Activated T-cell treated with anti-CD3 and anti-CD28 coated beads, Interleukin-2, amount 50 U/mL, for 4 hours (primary cell): ENCODE measurements at places on chromosomes 3 and 15. TPM values are rescaled to one million over a fixed set of nuclear protein-coding genes. Genes with fewer than 3 reads are reported as not detected.

SLC27A2 gene
- total RNA-seq, result 14.4 TPM

SNX4 gene
- 41.8 TPM for total RNA-seq

CSPG5 gene
- 0.91 TPM for total RNA-seq

KIF9 gene
- total RNA-seq, result 3.2 TPM

PCLAF gene
- 31.7 TPM for total RNA-seq

CYP19A1 gene
- not detected for total RNA-seq

AMOTL2 gene
- total RNA-seq, result 0.16 TPM

STRIT1 gene
- not detected for total RNA-seq

CLDN16 gene
- total RNA-seq, result not detected

NMNAT3 gene
- 2.7 TPM for total RNA-seq

GREM1 gene
- 0.30 TPM for total RNA-seq

TMEM115 gene
- 25.4 TPM for total RNA-seq

IL17RB gene
- total RNA-seq, result 0.73 TPM

PP2D1 gene
- total RNA-seq, result not detected

DUOXA2 gene
- not detected for total RNA-seq

- DNase-seq, result no peak
These were observed 6.5 kb upstream of the GSK3B start for GRCh38 chr3:120100711-120101110.

GRCh38 chr3:60277361-60277800, 973.9 kb downstream of the FHIT start:
- DNase-seq, result no peak

- DNase-seq, result no peak
These were observed 237.5 kb downstream of the NTRK3 start for GRCh38 chr15:88018869-88019641.

GRCh38 chr3:70933105-70933810, 620.8 kb upstream of the MDFIC2 start:
- no peak for DNase-seq

- no peak for DNase-seq
These were observed 13.0 kb downstream of the PLD1 start for GRCh38 chr3:171797265-171797679.

DNA sequence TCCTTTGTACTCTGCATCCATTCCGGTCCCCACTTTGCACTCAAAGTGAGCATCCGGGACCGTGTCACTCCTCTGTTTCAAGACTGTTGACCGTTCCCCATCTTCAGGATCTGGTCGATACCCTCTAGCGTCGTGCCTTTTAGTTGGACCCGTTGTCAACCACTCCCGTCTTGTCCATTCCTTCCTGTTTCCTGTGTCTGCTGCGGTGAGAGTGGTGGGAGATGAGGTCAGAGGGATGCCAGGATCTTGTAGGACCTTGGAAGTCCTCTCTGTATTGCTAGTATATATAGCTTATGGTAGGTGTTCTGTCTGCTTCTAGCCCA, 624 bp downstream of the BRK1 start:
- DNase-seq, result no peak

DNA sequence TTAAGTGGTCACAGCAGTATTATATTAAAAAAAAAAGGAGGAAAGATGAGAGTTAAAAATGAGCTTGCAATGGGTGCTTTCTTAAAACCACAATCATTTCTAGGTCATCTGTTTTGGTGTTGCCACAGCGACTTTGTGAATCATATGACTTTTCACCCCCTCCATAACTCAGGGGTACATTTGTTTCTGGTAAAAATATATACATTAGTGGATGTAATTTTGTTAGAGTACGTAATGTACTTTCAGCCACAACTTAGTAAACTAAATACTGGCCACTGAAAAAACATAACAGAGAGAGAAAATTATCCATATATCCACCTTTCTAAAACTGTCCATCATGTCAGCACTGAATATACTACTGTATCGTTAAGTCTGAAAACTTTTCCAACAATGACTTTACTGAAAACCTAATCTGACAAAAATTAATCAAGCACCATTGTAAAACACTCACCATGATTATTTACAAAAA, 3.4 kb downstream of the ANKRD28 start:
- DNase-seq, result no peak

GRCh38 chr3:21055015-21055414, 696.0 kb downstream of the ZNF385D start:
- no peak for DNase-seq

DNA sequence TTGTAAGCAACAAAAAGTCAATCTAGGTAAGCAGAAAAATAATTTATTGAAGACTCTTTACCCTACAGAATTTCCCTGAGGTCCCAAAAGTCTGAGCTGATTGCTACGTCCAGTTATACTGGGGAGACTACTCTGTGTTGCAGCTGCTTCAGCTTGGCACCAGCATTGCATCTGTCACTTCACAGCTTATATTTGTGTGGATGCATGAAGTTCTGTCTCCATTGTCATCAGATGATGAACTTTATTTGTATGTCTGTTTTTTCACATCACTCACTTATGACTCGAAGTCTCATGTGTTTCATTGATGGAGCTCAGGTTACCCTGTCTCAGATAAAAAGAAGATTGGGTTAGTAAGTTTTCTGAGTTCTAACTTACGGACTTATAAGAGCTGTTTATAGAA, 75.3 kb upstream of the LRRFIP2 start:
- DNase-seq, result no peak

DNA sequence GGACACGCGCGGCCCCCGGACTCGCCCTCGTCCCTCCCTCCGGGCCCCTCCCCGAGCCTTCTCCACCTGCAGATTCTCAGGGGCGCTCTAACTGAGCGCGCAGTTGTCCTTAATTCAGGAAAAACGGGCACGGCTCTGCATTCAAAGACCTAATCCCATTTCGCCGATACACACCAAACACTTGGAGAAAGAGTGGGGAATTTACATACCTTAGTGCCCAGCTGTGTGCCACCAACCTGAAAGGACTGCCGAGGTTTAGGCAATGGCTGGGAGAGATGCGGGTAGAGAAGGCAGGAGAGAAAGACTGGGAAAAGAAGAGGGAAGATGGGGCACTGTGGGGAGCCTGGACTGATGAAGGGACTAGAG, 21.8 kb downstream of the IGDCC3 start:
- no peak for DNase-seq

GRCh38 chr15:101087172-101087769, 164.6 kb downstream of the CHSY1 start:
- DNase-seq, result no peak

DNA sequence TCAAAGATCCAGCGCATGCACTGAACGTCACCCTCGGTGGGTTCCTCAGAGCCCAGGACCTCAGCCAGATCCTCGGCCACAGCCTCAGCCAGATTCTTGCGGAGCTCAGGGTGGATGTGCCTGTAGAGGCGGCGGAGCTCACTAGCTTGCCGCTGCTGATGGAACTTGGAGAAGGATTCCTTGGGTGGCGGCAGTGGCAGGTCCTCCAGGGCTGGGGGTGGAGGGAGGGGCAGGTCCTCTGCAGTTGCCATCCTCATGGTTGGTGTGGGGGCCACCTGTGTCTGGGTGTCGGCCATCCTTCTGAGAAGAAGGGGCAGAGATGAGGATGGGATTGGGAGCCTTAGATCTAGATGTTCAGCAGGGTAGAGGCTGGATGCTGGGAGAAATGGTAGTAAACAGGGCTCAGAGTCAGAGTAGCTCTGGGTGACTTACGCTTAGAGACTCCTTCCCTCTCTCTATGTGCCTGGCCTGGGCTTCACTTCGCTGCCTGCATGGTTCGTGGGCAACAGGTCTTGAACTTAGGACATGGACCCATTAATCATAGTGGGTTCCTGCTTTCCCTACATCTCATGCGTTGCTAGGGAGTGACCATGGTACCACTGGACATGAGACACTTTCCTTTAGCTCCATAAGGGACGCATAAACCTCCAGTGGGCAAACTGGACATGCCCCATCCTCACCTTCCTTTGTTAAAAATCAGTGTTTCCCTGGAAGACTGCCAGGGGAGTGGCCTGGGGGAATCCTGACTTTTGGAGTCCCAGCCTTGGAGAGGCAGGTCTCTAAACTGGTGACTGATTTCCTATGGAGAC, 3.0 kb downstream of the XIRP1 start:
- no peak for DNase-seq

GRCh38 chr3:45957586-45957985, 14.3 kb downstream of the CXCR6 start:
- DNase-seq, result no peak

DNA sequence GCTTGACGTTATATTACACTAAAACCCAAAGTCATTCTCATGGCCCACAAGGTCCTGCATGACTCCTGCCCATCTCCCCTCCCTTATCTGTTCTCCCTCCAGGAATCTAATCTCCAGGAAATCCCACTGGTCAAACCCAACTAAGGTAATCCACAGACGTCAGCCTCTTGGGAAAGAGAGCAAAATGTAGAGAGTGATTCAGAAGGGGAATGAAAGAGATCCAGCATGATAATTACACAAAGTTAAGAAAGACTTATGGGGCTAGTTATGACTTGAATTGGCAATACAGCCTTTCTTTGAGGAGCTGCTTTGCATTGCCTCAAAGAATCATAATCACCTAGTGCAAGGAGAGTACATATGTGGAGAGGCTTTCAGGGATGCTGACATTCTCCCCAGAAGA, 137.8 kb upstream of the MYRIP start:
- no peak for DNase-seq

DNA sequence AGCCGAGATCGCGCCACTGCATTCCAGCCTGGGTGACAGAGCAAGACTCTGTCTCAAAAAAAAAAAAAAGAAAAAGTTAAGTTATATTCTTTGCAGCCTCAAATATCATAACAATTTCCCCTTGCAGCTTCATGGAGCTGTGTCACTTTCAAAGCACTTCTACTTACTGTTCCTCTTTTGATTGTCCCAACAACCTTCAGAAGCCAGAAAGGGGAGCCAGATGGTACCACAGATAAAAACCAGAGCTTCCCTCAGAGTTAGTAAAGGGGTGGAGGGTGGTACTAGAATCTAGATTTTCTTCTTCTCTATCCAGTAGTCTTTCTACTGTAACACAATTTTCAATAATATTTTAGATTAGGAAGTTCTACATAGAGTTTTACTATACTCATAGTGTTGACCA, 188.8 kb downstream of the TAFA4 start:
- no peak for DNase-seq

DNA sequence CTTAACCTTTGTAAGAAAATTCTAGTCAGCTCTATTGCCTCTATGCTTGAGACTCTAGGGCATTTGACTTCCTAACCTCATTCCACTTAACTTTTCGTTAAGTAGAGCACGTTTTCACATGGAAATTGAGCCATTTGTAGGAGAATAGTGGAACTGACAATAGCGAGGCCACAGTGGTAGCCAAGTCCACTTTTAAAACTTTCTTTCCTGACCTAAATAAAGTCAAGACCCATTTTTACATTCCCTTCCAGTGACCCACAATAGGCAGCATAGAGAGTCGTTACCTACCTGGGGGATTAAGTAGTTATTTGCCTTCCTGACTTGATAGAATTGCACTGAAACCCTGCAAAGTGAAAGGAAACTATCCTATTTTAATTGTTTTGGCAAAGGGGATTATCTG, 386.0 kb upstream of the NECTIN3 start:
- no peak for DNase-seq

DNA sequence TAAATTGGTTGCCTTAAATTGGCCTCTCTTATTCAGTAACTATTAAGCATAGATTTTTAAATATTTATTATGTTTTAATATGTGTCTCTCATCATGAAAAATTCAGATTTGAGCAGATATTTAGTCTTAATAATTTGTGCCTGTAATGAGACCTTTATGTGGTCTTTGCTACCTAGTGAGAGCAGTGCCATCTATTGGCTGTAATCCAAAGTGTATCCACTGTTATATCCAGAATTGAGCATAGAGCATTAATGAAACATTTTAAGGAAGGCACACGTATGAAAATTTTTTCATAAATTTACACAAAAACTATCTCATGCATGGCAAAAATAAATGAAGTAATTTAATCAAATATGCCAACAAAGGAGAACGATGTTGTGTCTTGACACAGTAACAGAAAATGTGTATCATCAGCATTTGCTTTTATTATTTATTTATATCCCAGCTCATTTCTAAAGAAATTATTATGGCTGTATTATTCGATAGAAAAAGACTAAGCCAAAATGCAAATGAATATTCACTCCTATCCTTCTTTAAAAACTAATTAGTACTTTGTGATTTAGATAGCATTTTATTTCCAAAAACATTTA, 203.5 kb downstream of the RSRC1 start:
- no peak for DNase-seq

DNA sequence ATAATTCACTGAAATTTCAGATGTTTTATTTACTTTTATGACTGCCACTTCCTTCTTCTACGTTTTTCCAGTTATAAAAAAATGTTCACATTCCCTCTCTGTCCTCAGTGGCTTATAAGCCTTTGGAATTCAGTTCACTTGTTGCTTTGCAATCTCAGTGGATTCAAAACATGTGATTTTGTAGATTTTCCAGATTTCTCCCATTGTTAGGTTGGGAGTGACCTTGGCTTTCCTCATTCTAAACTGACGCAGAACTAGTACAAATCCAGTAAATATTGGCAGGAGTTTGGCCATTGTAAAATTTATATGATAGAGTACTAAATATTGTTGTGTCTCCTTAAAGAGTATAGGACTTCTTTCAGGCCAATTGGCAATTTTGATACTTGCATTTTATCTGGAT, 812.3 kb upstream of the ROBO1 start:
- DNase-seq, result no peak

GRCh38 chr3:153032891-153033290, 129.1 kb upstream of the RAP2B start:
- DNase-seq, result no peak

- DNase-seq, result no peak
These were observed 187.1 kb upstream of the LPP start for GRCh38 chr3:187966636-187967406.

DNA sequence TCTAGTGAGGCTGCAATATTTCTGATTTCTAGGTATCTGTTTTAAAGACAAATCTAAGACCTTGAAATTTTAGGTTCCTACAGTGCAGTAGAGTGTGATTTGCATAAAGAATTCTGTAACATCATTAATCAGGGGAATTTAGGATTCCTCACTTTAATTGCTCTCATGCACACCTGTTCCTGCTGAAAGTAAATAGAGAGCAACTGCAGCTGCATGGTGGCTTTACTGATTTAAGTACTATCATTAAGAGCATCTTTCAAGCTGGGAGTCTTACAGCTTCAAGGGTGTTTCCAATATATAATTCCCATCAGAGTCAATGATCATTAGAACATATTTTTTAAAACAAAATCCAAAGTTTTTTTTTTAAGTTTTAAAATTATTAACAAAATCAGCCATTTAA, 36.0 kb upstream of the C3orf70 start:
- DNase-seq, result no peak

- DNase-seq, result no peak
These were observed 47.3 kb downstream of the ITGB5 start for GRCh38 chr3:124839896-124840295.

GRCh38 chr15:88635318-88635717, 3.5 kb upstream of the ISG20 start:
- no peak for DNase-seq

DNA sequence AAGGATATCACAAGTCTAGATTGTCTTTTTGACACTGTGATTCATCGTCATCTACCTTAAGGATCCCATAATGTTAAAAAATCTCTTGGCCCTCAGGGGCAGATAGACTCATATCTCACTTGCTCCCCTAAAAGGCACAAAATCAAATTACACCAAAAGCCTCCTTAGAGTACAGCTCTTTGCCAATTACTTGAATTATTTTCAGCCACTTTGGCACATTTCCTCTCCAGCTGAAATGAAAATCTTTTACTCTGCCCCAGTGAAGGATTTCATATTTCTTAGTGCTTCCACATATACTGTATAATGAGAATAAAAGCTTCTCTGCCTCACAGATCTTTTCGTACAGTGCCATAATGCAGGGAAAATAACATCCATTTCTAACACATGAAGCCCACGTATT, 190.7 kb upstream of the GBE1 start:
- no peak for DNase-seq

GRCh38 chr3:177465257-177465642, 268.0 kb upstream of the TBL1XR1 start:
- DNase-seq, result no peak

GRCh38 chr3:42117175-42118008, 26.2 kb downstream of the TRAK1 start:
- DNase-seq, result no peak
